Stimulated activated CD8-positive, alpha-beta memory T cell treated with anti-CD3 and anti-CD28 coated beads, Interleukin-7, amount 100 ng/mL, for 48 hours (primary cell): ENCODE measurements at places on chromosomes 7 and 10.

GRCh38 chr10:130023454-130024230, 59.6 kb upstream of the EBF3 start:
- no peak for DNase-seq

GRCh38 chr10:14477408-14477710, 146.6 kb upstream of the FRMD4A start:
- DNase-seq: no peak

DNA sequence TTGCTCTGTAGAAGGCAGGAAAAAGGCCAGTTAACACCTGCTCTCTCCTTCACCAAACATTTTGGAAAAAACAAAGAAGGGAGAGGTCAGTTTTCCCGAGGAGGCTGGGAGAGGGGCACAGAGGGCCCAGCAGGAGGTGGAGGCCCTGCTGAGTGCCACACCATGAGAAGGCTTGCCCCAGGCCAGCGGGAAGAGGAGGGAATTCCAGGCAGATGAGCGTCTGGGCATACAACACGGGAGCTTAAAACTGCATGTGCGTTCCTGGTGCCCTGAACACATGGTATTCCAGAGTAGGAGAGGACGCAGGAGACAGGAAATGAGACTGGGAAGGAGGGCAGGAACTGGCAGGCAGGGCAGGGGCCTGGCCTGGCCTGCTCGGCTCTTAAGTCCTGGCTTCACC, 182.4 kb downstream of the CCDC3 start:
- no peak for DNase-seq

- DNase-seq: no peak
Observed at GRCh38 chr7:127536741-127537140, 48.7 kb downstream of the GCC1 start.

DNA sequence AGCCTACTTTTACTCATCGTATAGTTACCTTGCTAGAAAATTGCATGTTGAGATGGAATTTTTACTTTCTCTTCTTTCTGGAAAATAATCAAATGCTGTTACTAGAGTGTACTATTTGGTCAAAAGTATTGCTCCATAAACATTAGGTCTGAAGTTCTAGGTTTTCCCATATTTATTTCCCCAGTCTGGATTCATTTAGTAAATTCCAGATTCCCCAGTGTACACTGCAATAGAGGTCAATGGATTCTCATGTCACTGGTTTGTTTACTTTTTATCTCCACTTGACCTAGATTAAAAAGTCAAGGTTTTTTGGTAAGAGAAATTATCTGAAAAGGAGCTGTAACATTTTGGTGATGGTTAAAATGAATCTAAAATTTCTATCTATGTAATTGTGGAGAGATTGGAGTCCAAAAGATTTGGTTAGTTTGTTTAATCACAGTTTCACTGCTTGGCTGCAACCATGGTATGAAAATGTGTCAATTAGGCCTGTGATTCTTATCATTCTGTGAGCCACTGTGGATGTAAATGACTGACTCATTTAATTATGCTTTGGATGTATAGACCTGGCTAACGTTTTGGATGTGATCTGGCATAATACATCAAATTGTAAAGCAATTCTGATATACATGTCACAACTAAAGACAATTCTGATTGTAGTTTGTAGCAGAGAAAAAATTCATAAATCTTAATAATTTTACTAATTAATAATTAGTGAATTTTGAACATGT, 32.7 kb upstream of the STEAP4 start:
- no peak for DNase-seq

DNA sequence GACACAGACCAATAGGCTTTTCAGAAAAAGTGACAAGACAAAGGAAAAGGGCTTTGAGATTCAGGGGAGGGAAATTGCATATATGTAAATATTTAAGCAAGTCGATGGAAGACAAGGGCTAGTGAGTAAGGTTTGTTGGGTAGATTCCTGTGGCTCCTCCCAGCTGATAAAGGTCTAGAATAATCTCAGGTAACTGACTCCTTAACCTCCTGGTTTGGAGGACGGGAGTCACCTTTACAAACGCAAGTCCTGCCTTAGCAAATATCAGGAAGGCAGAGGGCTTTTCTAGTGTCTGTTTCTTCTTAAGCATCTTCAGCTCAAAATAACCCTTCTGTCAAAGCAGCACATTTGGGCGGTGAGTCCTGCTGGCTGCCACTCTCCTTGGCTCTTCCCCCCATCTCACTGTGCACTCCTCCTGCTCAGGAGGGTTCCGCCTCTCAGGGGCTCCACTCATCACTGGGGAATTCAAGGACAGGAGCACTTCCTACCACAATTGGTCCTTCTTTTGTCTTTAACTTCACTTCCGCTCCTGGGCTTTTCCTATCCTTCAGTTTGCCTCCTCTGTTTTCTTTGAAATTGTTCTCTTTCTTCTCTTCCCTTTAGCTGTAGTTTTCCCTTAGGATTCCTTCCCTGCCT, 496.3 kb upstream of the KLF6 start:
- DNase-seq: no peak

DNA sequence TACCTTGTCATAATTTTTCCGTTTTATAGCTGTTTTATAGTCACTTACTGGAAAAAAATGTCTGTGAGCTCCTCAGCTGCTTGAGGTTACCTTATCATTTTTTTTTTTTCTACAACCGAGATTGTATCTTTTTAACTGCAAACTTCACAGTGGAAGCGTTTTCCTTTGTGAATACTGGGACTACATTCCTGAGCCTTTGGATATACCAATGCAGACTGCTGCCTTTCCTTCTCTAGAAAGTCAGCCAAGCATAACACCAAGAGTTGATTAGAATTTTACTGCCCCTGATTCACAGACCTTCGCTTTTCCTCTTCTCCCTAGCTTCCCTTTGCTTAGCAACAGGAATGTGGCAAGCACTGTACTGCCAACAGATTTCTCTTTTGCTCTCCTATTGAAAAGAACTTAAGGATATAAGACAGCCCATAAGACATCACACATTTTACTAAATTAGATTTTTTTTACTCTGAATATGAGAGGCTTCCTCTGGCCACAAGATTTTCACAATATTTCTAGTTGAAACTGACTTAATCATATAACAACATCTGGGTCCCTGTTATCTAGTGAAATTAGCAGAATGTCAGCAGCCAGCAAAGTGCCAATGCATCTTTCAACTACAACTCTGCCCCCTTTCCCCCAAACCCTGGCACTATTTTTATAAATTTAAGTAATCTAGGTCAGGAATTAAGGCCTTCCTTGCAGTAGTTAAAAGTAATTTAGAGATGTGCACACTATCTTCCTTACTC, 170.6 kb downstream of the PRKG1 start:
- DNase-seq: no peak

GRCh38 chr7:17297243-17297642, 1.2 kb upstream of the AHR start:
- DNase-seq: no peak

DNA sequence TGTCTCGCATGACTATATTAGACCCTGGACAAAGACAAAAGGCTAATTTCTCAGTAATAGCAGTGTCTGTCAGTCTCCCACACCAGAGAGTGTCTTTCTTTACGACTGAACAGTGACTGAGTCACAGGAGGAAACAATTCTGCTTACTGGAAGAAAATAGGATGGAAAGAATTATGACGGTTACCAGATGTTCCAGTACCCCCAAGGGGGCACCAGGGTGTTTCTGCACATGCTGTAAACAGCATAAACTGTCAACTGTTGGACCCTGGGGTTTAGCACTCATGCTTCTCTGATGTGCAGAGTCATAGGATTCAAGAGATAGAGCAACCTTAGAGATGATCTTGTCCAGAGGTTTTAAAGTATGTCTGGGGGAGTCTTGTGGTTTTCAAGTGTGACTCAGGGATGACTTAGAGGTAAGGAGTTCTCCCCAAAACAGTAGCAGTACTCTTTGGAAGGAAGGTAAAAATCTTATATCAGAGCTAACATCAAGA, 291.7 kb downstream of the THSD7A start:
- no peak for DNase-seq

DNA sequence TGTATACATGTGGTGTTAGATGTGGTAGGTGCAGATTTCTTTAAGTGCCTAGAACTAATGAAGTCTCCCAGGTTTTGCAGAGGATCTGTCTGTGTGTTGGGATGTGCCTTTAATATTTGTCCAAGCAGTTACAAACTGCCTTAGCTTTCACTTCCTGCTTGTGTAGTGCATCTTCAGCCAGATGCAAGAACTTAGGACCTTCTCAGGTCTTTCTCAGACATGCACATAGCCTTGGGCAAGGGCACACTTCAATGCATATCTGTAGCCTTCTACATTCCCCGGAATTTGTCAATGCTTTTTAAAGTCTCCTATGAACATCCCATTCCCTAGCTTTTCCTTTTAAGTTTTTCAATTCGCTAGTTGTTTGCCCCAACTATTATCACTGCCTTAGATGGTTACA, 47.2 kb upstream of the SLC39A12 start:
- no peak for DNase-seq

DNA sequence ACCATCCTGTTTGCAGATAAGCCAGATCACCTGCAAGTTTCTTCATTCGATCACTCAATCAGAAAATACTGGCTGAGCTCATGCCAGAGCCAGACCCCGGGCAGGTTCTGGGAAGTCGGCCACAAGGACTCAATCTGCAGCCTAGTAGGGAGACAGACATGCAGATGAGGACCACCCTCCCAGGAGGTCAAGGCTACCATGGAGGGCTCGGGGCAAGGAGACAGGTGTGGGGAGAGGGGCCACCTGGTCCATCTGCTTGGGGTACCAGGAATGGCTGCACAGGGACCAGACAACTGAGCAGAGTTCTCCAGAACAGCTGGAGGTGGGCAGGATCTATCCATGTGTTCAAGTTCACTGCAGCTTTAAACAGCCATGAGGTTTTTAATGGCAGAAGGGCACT, 16.8 kb upstream of the CPXM2 start:
- no peak for DNase-seq

DNA sequence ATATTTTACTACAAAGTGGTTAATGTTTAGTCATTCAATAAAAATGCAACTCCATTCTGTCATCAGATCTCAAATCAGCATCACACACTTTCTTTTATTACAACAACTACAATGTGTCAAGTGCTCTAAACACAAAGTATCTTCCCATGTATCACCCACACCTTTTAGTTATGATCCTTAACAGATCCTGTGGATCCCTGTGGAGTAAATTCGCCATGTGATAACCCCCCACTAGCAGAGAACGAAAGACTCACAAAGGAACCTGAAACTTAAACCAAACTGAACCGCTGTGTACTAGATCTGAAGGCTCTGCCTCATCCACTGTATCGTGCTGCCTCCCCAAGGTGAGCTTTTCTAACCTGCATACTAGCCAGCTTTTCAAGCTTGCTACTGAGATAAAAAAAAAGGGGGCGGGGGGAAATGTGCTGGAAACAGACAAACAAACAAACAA, 1.7 kb downstream of the DPY19L1 start:
- peak; percentile 15 for DNase-seq

DNA sequence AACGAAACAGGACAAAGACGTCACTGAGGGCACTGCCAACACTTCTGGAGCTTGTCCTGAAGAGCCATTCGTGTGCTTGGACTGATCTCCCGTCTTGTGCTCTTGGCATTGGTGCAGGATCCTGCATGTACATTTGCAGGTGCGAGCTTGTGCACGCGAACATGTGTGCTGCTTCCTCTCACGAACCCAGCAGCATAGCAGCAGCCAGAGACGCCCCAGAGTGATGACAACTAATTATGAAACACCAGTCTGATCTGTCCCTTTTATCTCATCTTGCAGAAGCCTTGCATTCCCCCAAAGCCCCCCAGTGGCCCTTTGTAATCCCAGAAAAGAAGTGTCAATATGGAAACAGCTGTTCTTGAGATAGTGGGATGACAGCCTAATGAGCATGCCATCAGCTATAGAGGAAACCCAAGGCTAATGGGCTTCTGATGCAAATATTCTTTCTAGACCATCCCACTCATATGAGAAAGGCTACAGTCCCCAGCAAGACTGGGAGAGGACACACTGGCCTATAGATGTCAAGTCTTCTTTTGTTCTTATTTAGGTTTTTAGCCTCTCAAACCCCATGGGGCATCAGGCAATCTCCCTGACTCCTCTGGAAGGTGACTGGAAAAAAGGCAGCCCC, 310.6 kb downstream of the FRMD4A start:
- no peak for DNase-seq

- no peak for DNase-seq
Observed at GRCh38 chr7:23275912-23276311, 23.2 kb upstream of the MALSU1 start.

DNA sequence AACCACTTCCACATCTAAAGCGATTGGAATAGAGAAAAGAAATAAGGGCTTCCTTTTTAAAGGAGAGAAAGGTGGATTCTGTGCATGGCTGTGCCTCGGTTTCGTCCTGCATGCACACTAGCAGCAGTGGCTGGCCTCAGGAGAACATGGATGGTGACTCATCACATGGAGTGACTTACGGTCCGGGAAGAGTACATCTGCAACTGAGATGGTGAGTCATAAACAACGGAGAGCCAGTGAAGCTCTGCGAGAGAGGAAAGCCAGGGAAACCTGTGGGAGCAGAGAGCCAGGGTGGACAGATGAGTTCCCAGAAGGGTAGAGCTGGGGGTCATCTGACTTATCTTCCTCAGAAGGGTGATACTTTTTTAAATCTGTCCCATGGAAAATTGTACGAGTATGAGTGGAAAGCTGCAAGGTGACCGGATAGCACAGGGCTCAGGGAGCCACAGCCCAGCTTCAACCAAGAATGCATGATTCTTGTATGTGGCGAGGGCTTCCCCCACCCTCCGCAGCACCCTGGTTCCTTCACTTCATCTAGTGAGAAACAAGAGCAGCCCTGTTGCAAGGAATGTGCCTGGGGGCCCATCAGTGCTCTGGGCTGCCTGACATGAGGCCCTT, 259.1 kb downstream of the KLF6 start:
- no peak for DNase-seq

DNA sequence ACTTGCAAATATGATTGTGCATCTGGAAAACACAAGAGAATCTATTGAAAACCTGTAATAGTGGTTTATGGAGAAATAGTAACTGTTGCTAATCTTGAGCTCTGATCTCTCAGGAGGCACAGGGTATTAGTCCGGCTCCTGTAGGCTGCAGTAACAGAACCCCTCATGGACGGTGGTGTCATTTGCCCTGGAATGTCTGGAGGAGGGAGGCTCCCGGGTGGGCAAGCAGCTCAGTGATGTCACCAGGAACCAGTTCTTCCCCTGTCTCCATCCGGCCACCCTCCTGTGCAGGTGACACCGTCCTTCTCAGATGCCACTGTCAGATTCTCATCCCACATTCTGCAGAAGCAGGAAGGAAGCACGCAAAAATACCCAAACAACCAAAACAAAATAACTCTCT, 29.3 kb downstream of the INPP5A start:
- DNase-seq: no peak

GRCh38 chr10:59864141-59864962, 42.0 kb downstream of the CCDC6 start:
- no peak for DNase-seq

DNA sequence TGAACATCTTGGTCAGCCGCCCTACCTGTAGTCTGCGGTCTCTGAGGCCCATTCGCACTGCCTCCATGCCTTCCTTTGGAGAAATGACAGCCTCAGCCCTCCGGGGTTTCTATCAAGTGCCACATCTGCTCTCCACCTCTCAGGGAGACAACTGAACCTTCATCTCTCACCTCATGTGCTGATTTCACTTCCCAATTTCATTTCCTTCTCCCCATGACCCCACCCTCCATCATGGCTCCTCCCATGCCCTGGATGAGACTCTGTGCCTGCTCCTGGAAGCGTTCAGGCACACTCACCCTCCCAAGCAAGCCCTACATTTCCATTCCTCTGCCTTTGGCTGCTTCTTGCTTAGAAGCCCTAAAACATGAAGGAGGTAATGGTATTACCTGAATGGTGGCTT, 7.8 kb upstream of the SCD start:
- no peak for DNase-seq
